ENCODE measurements at places on chromosomes 11 and 22.

- no peak for DNase-seq
Observed at GRCh38 chr22:48761546-48761945, 1066.1 kb downstream of the BRD1 start.

DNA sequence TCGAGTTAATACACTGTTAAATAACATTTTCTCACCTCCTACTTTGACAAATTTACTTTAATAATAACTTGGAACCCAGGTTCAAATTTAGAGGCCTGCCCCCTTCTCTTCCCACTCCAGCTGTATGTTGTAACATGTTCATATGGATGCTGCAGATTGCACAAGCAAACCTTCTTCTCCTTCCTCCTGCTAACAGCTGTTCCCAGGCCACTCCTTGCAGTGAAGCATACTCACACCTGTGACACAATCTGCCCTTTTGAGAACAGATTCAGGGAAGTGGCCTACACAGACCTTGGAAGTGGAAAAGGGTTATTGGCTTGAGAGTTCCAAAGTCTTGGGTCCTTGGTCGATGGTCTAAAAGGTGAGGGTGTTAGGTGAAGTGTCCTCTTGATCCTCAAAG, 131.9 kb downstream of the TEAD1 start:
- no peak for DNase-seq

GRCh38 chr11:10540546-10540914, 457 bp downstream of the RNF141 start:
- DNase-seq: no peak

DNA sequence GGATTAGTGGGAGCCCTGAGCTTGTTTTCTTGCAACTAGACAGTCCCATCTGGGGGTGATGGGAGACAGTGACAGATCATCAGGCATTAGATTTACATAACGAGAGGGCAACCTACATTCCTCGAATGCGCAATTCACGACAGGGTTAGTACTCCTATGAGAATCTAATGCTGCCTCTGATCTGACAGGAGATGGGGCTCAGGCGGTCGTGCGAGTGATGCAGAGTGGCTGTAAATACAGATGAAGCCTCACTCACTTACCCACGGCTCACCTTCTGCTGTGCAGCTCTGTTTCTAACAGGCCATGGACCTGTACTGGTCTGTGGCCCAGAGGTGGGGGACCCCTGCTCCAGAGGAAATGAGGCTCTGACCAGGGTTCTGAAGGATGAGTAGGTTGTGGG, 125.5 kb downstream of the FBXO7 start:
- no peak for DNase-seq

GRCh38 chr11:63670096-63670432, 1.1 kb downstream of the ATL3 start:
- DNase-seq: no peak

DNA sequence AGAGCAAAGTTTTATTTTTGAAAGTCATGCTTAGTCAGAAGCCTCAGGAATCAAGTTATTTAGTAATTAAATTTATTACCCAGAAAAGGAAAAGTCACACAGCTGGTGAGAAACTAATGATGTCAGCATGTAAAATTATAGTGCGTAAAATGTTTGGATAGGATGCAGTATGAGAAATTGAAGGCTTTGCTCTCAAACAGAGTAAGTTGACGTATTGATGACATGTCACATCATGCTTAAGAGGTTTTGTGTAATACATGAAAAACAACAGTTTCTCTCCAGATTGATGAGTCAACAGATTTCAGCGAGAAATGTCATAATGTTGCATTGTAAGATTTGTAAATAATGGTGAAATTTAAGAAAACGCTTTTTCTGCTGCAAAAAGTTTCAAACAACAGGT, 769.8 kb downstream of the METTL15 start:
- no peak for DNase-seq

DNA sequence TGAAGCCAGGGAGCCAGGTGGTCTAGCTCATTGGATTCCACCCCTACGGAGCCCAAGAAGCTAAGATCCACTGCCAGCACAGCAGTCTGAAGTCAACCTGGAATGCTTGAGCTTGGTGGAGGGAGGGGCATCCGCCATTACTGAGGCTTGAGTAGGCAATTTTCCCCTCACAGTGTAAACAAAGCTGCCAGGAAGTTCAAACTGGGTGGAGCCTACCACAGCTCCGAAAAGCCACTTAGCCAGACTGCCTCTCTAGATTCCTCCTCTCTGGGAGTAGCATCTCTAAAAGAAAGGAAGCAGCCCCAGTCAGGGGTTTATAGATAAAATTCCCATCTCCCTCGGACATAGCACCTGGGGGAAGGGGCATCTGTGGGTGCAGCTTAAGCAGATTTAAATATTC, 620.3 kb downstream of the NELL1 start:
- no peak for DNase-seq

- no peak for DNase-seq
Observed at GRCh38 chr11:134223121-134223520, 646 bp downstream of the NCAPD3 start.

- DNase-seq: no peak
Observed at GRCh38 chr11:43626798-43627197, 53.7 kb upstream of the HSD17B12 start.

DNA sequence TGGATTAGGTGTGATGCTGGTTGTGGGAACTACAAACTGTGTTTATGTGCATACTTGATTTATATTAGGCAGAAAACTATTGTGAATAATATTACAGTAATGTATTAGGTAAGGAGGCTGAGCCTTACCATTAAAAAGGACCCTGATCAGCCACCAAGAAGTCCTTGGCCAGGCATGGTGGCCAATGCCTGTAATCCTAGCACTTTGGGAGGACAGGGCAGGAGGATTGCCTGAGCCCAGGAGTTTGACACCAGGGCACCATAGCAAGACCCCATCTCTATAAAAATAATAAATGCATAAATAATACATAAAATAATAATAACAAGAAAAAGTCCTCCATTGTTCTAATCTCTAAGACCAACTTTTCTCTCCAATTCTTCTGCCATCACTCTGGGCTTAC, 3.2 kb upstream of the ZBED5 start:
- DNase-seq: no peak

- DNase-seq: no peak
Observed at GRCh38 chr11:32920570-32920969, 28.0 kb downstream of the QSER1 start.

DNA sequence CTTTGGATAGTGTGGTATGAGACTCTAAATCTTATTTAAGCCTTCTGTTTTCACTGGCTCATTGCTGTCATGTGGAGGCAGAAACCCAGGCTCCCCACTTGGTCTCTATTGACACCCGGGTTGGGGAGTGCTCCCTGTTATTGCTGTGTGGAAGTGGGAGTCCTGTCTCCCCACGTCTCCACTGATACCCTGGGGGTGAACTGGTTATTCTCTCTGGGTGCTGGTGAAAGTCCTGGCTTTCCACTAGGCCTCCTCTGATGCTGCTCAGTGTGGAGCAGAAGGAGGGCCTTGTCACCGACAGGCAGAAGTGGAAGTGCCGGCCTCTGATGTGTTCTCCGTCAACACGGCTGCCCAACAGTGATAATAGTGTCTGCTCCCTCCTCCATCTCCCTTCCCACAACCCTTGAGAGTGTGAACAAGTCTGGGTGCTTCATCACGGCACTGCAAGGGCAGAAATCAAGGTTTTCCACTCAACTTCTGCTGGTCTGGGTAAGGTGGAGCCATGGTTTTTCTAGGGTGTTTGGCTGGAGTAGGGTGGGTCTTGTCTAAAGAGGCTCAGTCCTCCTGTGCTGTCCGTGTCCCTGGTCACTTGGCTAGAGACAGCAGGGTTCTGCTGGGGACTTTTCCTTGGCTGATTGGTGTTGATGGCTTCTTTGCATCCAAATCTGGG, 240.7 kb upstream of the B3GAT1 start:
- DNase-seq: no peak

GRCh38 chr11:118146554-118146953, 6.1 kb downstream of the SCN4B start:
- no peak for DNase-seq

DNA sequence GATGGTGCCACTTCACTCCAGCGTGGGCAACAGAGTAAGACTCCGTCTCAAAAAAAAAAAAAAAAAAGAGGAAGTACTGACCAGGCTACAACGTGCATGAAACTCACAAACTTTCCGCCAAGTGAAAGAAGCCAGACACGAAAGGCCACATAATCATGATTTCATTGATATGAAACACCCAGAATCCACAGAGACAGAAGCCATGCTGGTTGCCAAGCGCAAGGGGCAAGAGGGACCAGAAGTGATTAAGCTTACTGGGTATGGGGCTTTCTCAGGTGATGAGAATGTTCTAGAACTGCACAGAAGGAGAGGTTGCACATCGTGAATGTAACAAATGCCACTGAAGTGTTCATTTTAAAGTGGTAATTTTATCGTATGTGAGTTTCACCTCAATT, 60.9 kb downstream of the CELSR1 start:
- no peak for DNase-seq

DNA sequence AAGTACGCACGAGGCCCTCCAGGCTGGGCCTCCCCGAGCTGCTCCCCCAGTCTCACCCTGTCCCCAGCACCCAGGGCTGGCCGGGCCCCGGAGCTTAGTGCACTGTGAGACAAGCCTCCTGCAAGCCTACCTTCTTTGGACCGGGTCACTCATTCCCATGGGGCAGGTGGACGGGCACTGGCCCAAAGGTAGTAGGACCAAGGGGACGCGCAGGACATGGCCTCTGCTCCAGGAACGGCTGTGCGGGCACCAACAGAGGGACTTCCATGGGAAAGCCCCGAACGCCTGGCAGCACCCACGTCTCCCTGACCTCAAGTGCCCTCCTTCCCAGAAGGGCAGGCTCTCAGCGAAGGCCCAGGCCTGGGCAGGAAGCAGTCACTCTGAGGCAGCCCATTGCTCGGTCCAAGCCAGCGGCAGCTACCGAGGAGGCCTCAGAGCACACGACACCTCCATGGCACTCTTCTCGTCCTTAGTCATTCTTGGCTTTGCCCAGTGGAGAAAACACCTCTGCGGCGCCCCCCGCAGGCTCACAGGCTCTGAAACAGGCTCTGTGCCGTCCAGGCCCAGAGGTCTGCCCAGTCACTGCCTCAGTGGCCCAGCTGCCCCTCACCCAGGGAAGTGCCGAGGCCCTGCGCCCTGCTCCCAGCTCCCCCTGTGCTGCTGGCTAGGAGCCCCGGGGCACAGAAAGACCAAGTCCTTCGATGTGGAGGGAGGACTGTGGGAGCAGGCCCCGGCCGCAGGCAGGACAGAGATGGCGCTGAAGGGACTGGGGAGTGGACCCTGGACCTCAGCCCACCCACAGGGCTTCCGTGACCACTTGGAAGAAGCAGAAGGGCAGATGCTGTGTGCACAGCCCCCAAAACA, 3.8 kb downstream of the MOB2 start:
- DNase-seq: no peak

DNA sequence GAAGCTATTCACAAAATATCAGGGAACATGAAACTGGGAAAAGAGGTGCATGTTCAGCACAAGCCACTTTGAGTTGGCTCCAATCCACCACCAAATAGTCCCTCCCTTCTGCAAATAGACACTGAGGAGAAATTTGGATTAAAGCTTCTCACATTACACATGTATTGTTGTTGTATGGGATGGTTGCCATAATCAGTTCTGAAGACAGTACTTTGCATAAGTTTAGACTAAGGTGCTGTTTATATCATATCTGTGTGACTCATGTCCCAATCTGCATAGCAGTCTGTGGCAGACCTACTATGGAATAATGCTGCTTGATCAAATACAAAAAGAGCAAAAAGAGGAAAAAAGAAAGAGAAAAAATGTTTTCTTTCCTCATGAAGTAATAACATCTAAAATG, 376.7 kb upstream of the DDI1 start:
- no peak for DNase-seq

GRCh38 chr11:17010851-17011420, 3.3 kb downstream of the PLEKHA7 start:
- DNase-seq: no peak

DNA sequence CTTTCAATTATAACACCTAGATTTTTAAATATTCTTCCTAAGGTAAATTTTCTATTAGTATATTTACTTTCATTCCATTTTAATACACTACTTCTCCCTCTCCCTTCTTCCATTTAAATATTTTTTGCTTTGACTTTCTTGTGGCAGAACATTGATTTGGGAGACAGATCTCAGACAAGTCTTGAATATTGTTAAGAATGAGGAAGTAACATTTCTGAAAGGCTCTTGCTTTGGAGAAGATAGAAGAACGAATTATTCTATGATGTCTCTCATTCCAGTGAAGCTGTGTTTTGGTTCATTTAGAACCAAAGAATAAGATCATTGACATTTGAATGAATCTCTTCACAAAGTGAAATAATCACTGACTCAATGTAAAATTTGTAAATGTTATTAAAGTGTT, 2.4 kb downstream of the IPO7 start:
- DNase-seq: no peak

DNA sequence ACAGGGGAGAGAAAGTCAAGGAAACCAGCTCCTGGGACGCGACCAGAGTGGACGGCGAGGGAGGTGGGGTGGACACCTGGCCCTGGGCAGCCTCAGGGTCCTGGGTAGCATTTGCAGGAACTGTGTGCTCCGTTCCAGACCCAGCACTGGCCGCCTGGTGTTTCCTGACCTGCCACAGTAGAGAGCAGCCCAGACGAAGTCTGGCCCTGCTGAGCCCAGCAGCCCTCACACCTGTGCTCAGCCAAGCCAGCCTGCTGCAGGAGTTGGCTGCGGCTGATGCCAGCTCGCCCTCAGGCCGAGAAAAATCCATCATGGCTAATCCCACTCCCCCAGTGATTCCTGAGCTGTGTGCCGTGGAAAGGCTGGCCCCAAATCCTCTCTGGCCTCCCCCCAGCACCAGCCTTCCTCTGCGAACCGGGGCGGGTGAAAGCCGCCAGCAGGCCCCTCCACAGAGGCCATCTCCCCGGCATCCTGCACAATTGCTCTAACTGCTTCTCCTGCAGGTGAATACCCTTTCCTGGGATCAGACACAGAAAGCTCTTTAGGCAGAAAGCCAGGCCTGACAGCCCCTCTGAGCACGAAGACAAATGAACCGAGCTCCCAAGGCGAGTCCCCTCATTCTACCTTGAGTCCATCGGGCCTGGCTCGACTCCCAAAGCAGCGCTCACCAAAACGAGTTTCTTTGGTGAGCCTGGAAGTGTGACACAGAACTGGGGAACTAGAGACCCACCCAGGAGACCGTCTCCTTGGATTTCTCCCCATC, 88.6 kb downstream of the RTL6 start:
- peak; percentile 29 for DNase-seq

DNA sequence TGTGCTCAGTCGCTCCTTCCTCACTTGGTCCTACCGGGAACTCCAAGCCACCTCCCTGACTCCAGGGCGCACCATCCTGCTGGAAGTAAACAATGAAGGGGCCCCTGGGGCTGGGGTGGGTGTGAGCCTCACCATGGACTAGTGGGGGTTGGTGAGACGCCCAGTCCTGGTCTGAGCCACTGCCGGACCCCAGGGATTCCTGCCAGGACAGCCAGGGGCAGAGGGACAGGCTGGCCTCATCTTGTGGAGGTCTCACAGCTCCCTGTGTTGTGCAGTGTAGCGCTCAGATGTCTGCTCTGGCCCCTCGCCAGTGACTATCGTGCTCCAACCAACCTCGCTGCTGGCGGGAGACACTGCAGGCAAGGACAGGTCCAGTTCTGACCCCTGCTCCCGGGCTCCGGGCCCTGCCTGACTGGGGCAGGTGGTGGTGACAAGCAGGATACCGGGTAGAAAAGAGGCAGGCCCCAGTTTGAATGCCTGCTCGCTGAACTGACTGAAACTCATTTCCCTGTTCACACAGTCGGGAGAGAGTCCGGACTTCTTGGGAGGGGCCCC, 1021.4 kb downstream of the BRD1 start:
- no peak for DNase-seq

All from femur (tissue), 1 donor.